Activated CD4-positive, alpha-beta T cell treated with anti-CD3 and anti-CD28 coated beads, Interleukin-2, amount 10 ng/mL, durations not matched to agents 7 days and 5 days (primary cell): ENCODE measurements at places on chromosomes 2 and 18. TPM values are rescaled to one million over a fixed set of nuclear protein-coding genes. Genes with fewer than 3 reads are reported as not detected.

The RAX gene
- total RNA-seq, result not detected

The PUM2 gene
- 123 TPM for total RNA-seq

The ASTL gene
- 0.22 TPM for total RNA-seq

The SALL3 gene
- total RNA-seq, result not detected

The NMUR1 gene
- 0.60 TPM for total RNA-seq

The TSPYL6 gene
- total RNA-seq, result not detected

DNA sequence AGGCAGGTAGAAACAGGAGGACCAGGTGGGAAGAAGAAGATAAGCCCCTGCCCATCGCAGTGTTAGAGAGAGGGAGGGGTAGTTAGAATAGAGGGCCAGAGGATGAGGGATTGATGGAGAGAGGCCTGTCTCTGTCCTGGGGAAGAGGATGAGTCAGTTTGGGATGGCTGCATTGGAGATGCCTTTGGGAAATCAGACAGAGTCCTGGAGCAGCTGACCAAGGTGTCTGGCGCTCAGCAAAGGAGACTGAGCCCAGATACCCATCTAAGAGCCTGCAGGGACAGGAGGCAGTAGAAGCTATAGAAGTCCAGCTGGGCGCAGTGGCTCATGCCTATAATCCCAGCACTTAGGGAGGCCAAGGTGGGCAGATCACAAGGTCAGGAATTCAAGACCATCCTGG lies 177.8 kb upstream of the HAAO start:
- peaks cover 17% of the 10 kb centered on the region for H3K4me1 ChIP-seq
- no peaks in the 10 kb centered on the region for H3K36me3 ChIP-seq
- H3K27ac ChIP-seq, result no peak overlapping the region
- H3K27me3 ChIP-seq, result no peaks in the 10 kb centered on the region

- no peaks in the 10 kb centered on the region for H3K27me3 ChIP-seq
- DNase-seq, result no peak
- no peak overlapping the region for H3K27ac ChIP-seq
- no peaks in the 10 kb centered on the region for H3K4me1 ChIP-seq
- H3K4me3 ChIP-seq, result no peak overlapping the region
- H3K36me3 ChIP-seq, result peaks cover 3% of the 10 kb centered on the region
Observed at GRCh38 chr18:36897253-36897652, 68.3 kb downstream of the KIAA1328 start.

DNA sequence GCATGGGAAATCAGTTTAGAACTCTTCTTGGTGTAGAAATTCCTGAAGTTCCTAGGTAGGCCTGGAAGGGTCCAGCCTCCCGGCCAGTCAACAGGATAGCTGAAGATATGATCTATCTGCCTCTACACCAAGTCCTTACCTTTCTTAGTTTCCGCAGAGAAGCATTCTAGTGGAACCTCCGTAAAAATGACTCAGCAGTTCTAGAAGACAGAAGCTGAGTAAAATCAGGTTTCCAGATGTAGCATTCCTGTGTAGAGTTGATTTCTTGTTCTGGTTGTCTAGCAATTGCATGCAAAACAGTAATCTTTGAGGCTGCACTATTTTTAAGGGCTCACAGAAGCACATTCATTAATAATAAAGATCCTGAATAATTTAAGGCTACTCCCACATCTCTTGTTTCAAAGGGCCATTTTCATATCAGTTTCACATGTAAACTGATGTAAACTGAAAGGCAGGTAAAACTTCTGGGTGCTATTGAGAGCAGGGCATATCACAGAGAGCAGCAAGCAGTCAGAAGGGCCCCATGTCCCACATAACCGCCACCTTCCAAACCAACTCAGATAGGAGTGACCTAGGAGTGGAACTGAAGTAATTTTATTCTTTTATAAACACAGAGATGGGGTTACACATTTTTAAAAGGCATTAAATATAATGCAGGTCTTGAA lies 3.2 kb upstream of the DYTN start:
- H3K36me3 ChIP-seq, result no peaks in the 10 kb centered on the region
- H3K4me1 ChIP-seq, result no peaks in the 10 kb centered on the region
- H3K27ac ChIP-seq, result no peak overlapping the region
- no peak overlapping the region for H3K4me3 ChIP-seq

- H3K4me3 ChIP-seq, result no peak overlapping the region
- H3K27ac ChIP-seq, result no peak overlapping the region
- H3K36me3 ChIP-seq, result peaks cover 15% of the 10 kb centered on the region
- no peaks in the 10 kb centered on the region for H3K27me3 ChIP-seq
Observed at GRCh38 chr2:168692132-168692744, 110.2 kb upstream of the NOSTRIN start.

- no peak for DNase-seq
- no peaks in the 10 kb centered on the region for H3K27me3 ChIP-seq
- H3K4me3 ChIP-seq, result no peak overlapping the region
- no peaks in the 10 kb centered on the region for H3K4me1 ChIP-seq
Observed at GRCh38 chr2:132577686-132578085, 92.3 kb downstream of the LYPD1 start.

DNA sequence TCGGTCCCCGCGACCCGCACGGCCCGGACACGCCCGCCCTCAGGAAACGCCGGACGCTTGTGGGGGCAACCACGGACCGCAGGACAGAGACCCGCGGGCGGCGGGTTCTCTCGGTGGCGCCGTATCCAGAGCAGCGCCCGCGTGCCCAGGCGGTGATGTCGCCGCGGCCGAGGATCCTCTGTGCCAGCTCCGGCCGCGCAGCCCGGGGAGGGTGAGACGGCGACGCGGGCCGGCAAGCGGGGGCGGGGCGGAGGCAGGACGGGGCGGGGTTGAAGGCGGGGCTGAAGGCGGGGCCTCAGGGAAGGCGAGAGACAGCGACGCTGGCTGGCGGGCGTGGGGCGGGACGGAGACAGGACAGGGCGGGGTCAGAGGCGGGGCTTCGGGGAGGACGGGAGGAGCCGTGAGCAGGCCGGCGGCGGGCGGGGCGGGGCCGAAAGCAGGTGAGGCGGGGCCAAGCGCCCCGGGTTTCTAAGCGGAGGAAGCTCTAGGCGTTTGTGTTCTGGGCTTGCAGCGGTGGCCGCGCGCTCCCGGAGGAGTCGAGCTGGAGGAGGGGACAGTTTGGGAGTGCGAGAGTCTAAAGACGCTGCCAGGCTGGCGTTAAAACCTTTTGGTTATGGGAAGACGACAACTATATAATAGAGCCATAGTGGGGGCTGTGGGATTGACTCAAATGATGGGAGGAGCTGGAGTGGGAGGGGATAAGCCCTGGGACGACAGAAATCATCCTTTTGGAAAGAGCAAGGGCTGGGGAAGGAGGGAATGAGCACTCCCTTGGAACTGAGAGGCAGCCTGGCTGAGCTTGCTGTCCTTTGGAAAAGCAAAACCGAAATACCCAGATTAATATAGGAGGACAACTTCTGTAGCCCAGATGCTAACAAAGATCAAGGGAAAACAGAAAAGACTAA lies at the start of gene DSEL:
TSS of gene DSEL (minus strand) at position 182 of the 905 bp plus-strand sequence. CDS start 2,112 bp downstream, outside the sequence.
- peaks cover 50% of the 10 kb centered on the region for H3K27me3 ChIP-seq
- H3K27ac ChIP-seq, result peak within 1 kb of the TSS; percentile 46
- peak within 1 kb of the TSS; percentile 83 for H3K4me3 ChIP-seq
- peak; percentile 95 for DNase-seq

DNA sequence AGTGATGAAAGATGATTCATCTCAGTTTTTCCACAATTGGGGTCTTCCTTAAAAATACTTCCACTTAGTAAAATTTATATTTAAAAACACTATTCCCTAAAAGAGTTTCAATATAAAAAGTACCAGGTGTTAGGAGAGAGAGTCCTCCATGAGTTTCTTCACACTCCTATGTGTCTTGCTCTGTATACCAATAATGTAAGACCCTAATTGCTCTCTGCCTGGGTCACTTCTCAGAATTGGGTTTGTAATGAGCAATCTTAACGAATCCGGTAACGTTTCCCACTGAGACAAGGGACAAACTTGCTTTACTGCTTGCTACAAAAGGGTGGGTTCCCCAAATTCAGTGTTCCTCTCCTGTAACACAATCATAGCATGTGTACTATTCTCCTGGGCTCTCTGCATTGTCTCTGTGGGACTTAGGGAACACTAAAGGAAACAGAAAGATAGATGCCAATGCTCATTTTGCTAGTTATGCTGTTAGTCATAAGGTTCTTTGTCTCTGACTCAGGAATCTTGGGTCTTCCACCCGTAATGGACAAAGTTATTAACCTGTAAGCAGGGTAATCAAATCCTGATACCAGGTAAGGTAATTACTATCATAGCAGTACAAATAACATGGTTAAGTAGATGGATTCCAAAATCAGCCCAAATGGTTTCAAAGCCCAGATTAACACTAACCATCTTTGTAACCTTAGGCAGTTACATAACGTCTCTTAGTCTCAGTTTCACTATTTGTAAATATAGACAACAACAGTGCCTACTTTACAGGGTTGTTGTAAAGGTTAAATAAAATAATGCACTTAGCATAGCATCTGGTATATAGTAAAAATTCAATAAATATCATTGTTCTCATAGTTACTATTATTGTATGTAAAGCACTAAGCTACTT lies 46.3 kb downstream of the ITSN2 start:
- no peak for DNase-seq
- no peak overlapping the region for H3K4me3 ChIP-seq
- no peak overlapping the region for H3K27ac ChIP-seq
- no peaks in the 10 kb centered on the region for H3K27me3 ChIP-seq
